Stimulated activated CD4-positive, alpha-beta T cell treated with anti-CD3 and anti-CD28 coated beads, Interleukin-1b, Interleukin-23, amount 100 ng/mL, for 1 hour (primary cell): ENCODE measurements at places on chromosomes 16 and 17.

- no peak for DNase-seq
Measured at GRCh38 chr17:48729335-48730239, 1.0 kb upstream of the HOXB13 start.

- no peak for DNase-seq
Measured at GRCh38 chr16:25066426-25066746, 45.2 kb upstream of the LCMT1 start.

DNA sequence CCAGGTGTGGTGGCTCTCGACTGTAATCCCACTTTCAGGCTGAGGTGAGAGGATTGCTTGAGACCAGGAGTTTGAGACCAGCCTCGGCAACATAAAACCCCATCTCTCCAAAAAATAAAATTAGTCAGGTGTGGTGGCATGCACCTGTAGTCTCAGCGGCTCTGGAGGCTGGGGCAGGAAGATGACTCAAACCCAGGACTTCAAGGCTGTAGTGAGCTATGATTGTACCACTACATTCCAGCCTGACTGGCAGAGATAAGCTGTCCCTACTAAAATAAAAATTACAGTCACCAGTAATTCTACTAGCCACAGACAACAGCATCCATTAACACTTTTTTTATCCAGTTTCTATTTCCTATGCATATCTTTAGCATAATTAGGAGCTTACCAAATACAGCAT lies 176.3 kb downstream of the CPPED1 start:
- DNase-seq = no peak

DNA sequence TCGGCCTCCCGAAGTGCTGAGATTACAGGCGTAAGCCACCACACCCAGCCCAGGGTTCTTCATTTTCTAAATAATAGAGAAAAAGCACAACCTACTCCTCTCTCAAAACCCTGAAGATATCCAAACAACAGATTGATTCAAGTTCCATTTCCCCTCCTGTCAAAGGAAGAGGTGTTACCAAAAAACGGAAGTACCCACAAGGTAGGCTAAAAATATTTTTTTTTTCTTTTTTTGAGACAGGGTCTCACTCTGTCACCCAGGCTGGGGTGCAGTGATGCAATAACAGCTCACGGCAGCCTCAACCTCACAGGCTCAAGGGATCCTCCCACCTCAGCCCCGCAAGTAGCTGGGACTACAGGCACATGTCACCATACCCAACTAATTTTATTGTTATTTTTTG lies 18.9 kb downstream of the UTP6 start:
- DNase-seq = no peak

DNA sequence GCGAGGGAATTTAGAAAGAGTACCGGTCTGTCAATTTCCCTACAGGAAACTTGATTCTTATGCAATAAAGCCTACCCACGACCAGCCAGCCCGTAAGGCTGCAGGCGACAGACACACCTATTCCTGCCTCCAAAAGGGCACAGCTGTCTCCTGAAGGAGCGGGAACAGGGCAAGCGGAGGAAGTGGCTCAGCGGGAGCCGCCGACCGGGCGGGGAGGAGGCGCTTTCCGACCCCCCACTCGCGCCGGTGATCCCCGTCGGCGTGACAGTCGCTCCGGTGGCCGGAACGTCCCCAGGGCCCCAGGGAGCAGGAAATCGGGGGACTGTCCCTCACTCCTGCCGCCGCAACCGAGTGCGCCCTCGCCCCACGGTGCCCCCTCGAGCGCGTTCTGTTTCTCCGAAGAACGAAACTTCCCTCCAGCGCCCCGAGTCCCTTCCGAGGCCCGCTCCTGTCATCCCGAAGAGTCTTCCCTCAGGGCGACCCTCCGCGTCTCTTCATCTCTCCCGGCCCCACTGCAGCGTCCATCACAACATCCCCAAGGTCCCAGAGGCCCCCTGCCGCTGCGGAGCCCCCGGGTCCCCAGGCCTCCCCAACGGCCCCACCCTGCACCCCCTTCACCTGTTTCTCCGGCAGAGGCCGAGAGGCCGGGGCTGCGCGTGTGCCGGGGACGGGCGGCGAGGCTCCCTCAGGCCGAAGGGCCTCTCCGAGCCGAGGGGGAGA lies 421 bp downstream of the STAT3 start:
- DNase-seq = no peak

DNA sequence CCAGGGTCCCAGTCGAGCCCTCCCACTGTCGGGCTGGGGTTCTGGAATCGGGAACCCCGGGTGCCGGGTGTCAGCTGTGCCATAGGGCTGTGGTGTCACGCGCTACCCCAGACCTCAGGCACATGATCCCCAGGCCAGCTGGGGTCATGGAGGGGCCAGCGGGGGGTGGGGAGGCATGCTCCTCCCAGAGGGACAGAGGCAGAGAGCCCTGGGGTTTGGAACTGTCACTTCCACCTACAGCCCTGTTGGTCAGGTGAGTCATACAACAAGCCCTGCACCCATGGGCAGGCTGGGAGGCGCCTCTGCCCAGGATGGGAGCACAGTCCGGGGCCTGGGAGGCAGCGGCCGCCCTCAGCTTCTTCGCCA lies 63.0 kb downstream of the BAIAP2 start:
- no peak for DNase-seq

GRCh38 chr17:21573961-21574610 lies 118.2 kb upstream of the KCNJ18 start:
- DNase-seq = peak; percentile 12
